KBM-7 (cell line): ENCODE measurements at places on chromosomes 6 and 20.

DNA sequence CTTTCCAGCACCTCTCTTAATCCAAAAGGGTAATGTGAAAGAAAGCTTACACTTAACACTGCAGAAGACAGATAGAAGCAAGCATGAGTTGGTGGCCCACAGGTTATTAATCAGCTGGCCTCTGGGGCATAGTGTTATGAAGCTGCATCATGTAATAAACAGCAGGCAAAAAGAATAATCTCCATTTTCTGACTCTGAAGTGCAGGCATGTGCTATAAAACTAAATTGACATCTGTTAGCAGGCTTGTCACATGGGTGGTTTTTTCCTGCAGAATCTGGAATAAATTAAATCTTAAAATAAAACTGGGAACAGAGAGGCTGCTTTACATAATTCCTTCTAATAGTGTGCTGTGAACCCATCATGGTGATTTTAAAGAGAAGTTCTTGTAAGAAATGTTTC is 73.3 kb downstream of the METTL24 start:
- no peak for DNase-seq

DNA sequence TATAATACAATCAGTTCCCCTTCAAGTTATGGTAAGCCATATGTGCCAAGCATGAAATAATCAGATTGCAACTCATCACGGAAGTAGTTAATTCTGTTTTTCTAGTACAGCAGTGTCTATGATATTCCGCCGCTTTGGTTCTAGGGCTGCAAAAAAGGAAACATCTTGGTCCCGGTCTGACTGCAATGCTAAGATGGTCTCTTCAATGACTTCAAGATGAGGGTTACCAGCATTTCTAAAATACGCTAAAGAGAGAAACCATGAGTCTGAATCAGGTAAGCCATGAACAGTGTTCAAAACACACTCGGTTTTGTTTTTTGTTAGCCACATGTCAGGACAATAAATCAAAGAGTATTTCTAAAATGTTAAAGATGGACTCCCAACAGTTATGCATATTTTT is 3.2 kb upstream of the ANKRD60 start:
- DNase-seq, result no peak

DNA sequence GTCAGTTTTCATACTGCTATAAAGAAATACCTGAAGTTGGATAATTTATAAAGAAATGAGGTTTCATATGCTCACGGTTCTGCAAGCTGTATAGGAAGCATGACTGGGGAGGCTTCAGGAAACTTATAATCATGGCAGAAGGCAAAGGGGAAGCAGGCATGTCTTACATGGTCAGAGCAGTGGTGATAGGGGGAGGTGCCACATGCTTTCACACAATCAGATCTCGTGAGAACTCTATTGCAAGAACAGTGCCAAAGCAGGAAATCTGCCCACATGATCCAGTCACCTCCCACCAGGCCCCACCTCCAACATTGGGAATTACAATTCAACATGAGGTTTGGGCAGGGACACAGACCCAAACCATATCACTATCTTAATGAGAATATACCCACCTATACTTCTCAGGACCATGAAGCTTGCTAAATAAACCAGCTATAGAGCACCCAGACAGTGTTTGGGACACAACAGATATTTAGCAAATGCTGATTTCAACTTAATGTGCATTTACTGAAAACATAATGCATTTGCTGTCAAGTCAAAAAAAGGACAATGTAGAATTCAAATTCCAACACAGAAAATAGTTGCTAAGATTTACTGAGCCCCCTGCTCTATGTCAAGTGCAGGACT is 63.8 kb downstream of the TNFRSF21 start:
- DNase-seq, result peak; percentile 85

DNA sequence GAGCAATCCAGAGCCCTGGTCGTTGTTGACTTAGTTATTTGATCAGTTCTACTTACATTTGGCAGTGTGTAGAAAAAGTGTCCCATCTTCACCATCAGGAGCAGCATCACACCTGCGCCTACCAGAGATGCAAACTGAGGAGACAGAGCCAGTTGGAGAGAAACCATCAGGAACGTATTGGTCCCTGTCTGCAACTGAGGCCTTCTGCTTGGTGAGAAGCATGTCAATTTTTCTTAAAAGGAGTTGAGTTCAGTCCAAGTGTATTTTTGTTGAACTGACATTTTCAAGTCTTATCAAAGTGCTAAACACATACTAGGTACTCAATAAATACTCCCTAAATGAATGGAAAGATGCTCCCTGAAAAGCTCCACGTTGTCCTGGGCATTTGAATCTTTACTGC is 47.9 kb upstream of the SRPK1 start:
- DNase-seq, result no peak

DNA sequence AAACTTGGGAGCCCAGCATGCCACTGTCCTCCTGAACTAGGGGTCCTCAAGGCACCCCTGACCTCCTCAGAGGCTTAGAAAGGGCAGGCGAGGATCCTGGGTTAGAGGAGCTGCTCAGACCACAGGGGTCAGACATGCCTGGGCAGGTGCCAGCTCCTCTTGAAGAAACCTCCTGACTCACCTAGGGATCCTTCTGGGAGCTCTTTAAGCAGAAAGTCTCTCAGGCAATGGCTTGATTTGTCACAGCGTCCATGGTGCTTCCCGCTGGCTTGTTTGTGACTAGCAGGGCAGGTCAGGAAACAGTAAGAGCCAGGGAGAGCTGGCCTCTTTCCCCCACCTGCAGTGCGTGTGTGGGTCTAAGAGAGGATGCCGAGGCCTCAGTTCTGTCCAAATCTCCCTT is 174.5 kb upstream of the SNX9 start:
- peak; percentile 57 for DNase-seq

DNA sequence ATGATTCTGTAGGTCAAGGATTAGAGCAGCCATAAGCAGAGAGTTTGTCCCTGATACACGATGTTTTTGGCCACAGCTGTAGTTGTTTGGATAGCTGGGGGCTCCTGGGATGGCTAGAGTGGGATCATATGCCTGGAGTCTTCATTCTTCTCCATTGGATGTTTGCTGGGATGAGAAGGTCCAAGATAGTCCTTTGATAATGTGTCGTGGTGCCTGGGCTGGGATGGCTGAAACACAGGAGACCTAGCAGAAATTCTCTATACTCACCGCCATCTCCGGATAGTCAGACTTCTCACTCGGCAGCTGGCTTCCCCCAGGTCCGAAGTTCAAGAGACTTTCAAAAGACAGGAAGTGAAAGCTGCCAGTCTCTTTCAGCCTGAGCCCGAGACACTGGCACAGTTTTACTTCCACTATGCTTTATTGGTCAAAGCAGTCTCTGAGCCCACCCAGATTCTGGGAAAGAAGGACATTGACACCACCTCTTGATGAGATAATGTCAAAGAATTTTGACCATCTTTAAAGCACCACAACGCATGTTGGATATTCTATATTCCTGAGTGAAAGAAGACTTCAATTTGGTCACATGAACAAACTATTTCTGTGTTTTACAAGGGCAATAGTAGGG is 16.0 kb downstream of the MARCKS start:
- DNase-seq, result peak; percentile 43

GRCh38 chr6:35047265-35048011 is 93.7 kb downstream of the TCP11 start:
- peak; percentile 94 for DNase-seq

GRCh38 chr20:33655164-33655563 is 7.0 kb upstream of the C20orf144 start:
- DNase-seq, result no peak

DNA sequence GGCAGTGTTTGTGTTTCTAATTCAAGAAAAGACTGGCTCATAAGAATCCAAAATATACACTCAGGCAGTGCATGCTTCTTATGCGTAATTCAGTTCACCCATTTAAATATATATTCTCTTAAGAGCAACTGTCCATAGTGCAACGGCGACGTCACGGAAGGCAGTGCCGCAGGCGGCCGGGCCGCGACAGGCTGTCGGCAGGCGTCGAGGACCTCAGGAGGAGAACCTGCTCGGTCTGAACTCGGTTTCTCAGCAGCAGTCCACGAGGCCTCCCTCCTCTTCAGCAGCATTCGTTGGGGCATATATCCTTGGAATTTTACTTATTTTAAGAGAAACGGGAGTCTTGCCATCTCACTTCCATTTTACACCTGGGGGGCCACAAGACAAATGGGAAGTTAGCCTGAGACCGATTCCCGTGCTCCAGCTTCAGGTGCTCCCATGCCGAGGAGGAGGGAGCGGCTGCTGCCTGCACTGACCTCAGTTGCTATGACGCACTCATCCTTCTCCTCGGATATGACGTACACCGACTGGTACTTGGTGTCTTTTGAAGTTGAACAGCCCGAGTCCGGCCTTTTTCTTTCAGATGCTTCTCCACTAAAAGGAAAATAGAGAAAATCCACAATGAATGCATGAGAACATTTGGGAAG is 8.2 kb downstream of the DLL1 start:
- DNase-seq, result no peak

- DNase-seq, result no peak
Observed at GRCh38 chr20:59618131-59618530, 13.8 kb downstream of the PHACTR3 start.

- peak; percentile 71 for DNase-seq
Observed at GRCh38 chr6:89818977-89819335, 638 bp downstream of the MDN1 start.

DNA sequence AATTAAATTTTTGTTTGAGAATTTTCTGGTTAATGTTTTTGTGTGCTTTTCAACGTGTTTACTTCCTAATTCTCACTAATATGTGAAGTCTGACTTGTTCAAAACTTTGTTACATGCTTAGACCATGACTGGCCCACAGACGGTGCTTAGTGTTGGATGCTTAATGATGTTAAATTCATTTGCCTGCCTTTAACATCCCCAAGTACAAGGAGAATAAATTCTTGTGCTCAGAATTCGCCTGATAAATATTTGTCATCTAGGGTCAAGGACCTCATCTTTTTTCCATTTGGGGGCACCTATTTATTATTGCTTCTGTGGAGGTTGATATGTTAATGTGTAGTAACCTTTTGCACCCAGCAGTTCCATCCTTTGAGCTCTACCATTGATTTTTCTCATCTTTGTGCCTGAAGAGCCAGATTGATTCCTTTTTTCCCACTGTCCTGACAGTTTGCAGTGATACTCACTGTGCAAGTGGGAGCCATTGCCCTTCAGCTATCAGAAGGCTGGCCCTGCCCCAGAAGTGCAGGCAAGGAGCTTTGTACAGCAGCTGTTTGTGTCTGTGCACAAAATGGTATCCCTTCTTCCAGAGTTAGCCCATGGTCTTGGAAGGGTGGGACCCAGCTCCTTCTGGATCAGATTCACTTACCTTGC is 170.8 kb downstream of the PDE7B start:
- no peak for DNase-seq

DNA sequence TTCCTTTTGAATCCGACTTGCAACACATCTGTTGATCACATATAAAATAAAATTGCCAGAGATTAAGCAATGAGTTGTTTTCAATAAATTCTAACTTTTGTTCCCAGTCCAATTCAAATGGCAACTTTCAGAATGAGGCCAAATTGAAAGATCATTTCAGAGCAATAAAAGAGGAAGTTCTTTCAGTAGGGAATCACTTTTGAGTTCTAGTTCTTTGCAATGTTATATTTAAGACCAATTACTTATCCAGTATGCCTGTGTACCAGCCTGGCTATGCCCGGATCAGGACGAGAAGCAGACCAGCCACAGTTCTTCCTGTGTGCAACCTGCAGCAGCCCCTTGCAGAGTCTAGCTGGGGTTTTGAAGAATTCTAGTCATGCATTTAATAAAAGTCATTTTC is 232.5 kb downstream of the BTBD9 start:
- peak; percentile 11 for DNase-seq

DNA sequence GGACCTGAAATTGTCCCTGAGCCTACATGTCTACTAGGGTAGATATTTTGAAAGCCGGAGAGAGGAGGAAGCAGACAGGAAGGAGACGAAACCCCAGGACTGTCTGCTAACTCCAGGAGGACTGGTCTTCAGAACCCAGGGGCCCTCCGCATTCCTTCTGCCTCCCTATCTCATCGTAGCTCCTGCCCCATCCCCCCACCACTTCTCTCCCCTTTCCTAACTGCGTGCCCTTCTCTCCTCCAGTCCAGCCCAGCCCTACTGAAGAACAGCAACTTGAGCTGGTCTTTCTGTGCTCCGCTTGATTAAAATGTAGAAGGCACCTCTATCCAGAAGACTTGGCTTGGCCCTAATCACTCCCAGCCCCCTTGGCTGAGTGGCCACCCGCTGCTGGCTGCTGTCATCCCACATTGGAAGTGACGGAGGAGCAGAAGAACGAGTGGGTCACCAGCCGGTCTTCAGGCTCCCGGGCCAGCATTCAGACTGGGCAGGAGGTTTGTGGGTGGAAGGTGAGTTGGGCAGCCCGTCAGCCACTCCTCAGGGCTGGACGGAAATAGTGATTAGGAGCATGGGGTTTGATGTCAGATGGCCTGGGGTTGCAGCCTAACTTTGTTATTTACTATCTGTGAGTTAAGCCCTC is 28.8 kb upstream of the ANGPT4 start:
- DNase-seq, result no peak

GRCh38 chr20:39885975-39886649 is 802.9 kb downstream of the MAFB start:
- peak; percentile 46 for DNase-seq

- no peak for DNase-seq
Observed at GRCh38 chr20:34271956-34272355, 30.7 kb downstream of the ASIP start.

GRCh38 chr6:160093946-160094345 is 27.7 kb upstream of the SLC22A1 start:
- DNase-seq, result no peak

- DNase-seq, result no peak
Observed at GRCh38 chr6:138659998-138660397, 113.6 kb upstream of the CCDC28A start.

GRCh38 chr6:21748343-21749056 is 154.9 kb downstream of the SOX4 start:
- no peak for DNase-seq

GRCh38 chr20:25025091-25025861 is 32.7 kb downstream of the ACSS1 start:
- no peak for DNase-seq

- no peak for DNase-seq
Observed at GRCh38 chr6:94902974-94903628, 674.2 kb upstream of the MANEA start.
